ENCODE measurements at places on chromosomes 4 and X.

GRCh38 chrX:56762707-56763555 lies 33.9 kb downstream of the NBDY start:
- DNase-seq, result no peak

- DNase-seq, result no peak
These were observed 197.6 kb downstream of the ANTXR2 start for GRCh38 chr4:79875344-79875899.

DNA sequence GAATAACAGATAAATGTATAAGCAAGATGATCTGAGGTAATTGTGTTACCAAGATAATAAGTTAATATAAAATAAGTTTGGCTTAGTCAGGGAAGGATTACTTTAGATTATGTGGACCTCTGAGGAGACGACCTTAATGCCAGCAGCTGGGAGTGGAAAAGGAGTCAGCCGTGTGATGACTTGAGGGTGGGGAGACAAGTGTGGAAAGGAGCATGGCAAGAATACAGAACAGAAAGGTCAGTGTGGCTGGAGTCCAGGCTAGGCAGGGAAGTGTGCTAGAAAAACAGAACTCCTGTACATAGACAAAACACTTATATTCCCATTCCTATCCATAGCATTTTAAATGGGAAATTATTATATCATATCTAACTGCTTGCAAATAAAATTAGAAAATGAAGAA lies 138.8 kb downstream of the PDLIM5 start:
- DNase-seq, result no peak

DNA sequence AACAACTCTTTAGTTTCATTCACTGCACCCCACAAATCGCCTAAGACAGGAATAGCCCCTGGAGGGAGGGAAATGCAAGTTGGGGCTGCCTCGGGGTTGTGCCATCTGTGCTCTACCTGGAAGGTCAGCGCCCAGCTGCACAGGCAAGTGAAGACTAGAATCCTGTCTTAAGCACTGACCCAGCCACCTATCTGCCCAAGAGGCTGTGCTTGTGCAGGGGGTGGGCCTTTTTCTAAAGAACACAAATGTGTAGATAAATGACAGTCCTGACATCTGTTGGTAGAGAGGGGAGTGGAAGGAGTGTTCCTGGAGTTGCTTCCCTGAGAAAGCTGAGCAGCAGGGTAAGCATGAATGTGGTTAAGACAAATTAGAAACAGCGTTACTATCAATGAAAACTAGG lies 15.7 kb downstream of the ZNF518B start:
- DNase-seq, result no peak

GRCh38 chr4:151325111-151325948 lies at the start of gene SH3D19:
SH3D19 (minus strand) TSS chr4:151325605; CDS start chr4:151325352, 253 bp downstream.
- DNase-seq, result peak; percentile 19

DNA sequence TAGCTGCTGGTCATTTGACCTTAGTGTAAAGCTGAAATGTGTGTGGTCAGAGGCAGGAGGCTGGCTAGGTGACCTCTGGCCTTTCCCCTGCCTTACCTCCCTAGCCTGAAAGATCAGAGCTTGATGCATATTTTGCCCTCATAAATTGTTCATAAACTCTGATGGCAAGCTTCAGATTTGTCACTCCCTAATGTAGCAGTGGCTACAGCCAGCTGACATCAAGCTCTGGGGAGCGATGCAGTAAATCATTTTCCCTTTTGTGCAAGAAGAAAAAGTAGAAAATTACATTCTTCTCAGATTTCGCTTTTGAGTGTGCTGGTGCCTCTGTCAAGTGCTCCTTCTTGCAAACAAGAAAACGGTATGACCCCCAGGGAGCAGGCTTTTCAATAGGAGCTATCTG lies 87.7 kb upstream of the MAGEA4 start:
- DNase-seq, result no peak

DNA sequence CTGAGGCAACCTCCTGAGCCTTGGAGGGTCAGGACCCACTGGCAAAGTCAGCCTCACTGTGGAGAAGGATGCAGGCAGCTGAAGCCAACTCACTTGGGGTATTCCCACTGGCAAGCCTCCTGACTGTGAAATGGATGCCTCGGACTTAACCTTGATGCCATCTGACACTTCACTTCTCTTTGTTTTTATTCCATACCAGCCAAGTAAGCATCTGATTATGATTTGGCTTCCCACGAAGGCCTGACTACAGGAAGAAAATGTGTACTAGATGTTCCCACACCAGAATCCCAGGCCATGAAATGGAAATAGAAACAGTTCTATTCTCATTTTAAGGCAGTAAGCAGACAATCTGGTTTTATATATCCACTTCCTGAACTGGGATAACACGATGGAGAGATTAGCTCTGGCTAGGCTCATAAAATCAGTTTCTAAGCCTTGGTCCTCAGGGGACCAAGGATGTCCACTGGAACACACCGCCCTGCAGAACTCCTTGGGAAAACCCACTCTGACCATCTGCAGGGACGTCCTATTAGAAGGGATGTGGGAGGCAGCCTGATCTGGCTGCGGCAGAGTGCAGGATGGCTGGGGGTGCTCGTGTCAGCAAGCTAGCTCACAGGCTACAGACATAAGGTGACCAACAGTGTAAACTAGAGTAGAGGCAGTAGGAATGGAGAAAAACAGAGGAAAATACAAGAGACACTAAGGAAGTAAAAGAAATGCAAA lies 89.3 kb downstream of the TSPAN5 start:
- no peak for DNase-seq

All from IMR-90 (cell line).